ENCODE measurements at places on chromosomes 16 and 17.

- no peak for DNase-seq
Observed at GRCh38 chr16:79895917-79896203, 295.3 kb upstream of the MAF start.

GRCh38 chr16:87127061-87127765 is 190.0 kb downstream of the C16orf95 start:
- DNase-seq = no peak

GRCh38 chr17:60618854-60619526 is 19.0 kb downstream of the PPM1D start:
- no peak for DNase-seq

GRCh38 chr17:21452377-21453143 is 76.4 kb downstream of the KCNJ12 start:
- DNase-seq = peak; percentile 89

- peak; percentile 71 for DNase-seq
Observed at GRCh38 chr17:83073389-83074063, 5.9 kb upstream of the METRNL start.

DNA sequence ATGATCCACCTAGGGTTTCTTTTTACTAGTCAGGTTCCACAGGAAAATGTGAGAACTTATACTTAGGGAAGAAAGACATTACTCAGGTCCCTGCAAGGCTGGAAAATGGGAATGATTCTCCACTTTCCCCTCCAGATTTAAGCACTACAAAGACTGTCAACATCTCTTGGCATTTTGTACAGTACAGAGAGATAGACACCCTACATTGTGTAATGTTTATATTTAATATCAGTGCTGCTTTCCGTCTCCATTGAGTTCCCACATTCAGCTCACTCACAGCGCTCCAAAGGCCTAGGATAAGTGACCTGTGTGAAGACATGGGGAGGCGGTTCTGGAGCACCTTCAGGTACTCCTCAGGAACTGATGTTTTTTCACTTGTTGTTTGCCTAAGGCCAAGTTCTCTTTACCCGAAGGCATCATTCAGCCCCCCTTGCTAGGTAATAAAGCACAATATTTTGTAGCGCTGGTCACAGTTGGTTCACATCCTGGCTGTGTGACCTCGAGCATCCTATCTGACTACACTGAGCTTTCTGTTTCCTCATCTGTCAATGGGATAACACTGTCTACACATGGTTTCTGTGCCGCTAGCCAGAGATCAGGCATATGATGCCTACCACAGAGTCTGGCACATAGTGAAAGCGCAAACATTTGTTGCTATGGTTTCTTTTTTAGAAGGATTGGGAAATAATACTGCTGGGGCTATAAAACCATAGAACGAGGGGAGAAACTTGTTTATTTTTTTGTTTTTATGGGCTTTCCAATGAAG is 226.6 kb downstream of the ZFHX3 start:
- DNase-seq = no peak

DNA sequence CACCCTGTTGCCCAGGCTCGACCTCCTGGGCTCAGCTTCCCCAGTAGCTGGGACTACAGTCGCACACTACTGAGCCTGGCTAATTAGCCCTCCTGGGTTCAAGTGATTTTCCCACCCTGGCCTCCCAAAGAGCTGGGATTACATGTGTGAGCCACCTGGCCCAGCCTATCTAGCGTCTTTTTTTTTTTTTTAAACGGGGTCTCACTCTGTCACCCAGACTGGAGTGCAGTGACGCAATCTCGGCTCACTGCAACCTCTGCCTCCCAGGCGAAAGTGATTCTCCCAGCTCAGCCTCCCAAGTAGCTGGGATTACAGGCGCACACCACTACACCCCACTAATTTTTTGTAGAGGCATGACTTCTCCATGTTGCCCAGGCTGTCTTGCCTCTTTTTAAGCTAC is 33.3 kb downstream of the GLG1 start:
- no peak for DNase-seq

GRCh38 chr16:66551348-66551759 is 1.0 kb upstream of the CKLF start:
- peak; percentile 77 for DNase-seq

GRCh38 chr16:19520861-19521331 is 1.0 kb downstream of the GDE1 start:
- no peak for DNase-seq

DNA sequence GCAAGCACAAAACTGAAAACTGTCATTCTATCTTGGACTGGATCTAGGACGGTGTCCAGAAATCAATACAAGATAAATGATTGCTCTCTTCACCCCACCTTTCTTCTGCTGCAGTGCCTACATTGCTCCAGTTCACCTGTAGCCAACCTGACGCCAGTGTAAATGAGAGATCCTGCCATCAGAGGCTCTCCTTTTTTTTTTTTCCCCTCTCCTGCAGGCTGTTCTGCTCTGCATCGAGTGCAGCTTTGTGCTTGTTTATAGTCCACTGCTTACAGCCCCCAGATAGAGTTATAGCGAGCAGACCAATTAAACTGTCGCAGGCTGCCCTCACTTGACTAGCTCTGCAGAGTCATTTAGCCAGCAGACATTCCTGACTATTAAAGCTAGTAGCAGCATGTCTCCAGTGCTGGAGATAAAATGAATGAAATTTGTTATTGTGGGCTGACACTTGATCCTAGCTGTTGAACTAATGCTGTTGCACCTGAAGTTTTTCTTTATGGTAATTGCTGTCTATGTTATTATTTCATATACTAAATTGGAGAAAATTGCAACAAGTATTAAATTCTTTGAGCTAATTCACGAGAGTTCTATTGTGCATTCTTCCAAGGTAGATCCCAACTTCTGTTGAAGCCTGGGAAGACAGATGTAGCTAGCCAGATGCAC is 257.1 kb downstream of the FTO start:
- no peak for DNase-seq

DNA sequence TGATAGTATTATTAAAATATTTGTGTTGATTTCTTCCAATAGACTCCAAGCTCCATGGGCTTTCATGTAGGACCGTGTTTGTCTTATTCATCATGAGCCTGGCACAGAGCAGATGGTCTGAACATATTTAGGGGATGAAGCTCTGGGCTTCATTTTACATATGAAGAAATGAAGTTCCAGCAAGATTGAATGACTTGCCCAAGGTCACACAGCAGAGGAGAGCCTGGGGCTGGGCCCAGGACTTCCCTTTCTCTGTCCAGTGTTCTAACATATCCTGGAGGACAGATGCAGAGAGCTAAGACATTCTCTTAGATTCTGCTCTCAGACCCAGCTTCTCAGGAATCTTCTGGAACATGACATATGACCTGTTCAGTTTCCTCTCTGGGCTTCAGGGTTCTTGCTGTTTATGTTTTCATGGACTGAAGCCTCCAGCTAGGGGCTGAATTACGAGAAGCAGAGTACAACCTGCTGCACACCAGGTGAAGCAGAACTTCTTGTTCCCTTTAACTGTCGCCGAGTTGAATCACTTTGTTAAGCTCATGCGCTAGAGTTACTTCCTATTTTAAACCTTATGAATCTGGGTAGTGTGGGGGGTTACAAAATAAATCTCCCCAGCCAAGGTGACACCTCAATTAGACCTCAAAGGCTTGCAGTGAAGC is 53.6 kb downstream of the GPRC5B start:
- DNase-seq = no peak

DNA sequence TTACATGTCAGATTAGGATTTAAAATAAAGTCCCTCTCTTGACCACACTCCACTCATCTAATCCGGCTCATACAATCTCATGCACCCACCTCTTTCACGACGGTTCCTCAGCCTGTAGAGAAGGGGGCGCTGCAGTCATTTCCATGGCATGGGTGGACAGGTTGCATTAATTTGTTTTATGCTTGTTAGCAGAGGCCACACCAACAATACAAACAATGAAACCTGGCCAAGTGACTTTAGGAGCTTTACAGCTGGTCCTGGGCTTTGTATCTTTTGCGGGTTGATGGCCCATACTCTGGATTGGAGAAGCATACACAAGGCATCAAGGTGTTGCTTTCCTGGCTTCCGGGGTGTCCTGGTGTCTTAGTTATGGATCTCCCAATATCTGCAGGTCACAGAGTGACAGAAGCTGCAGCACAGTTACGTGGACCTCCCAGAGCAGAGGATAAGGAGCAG is 9.7 kb upstream of the SNF8 start:
- DNase-seq = no peak

GRCh38 chr17:36468903-36469635 is 17.4 kb upstream of the ZNHIT3 start:
- no peak for DNase-seq

GRCh38 chr16:88716201-88716600 is 9.9 kb downstream of the CTU2 start:
- no peak for DNase-seq

- DNase-seq = peak; percentile 48
Observed at GRCh38 chr17:40062329-40063186, at the start of gene THRA. THRA (plus strand) TSS chr17:40062965; CDS start chr17:40074489, 11,524 bp downstream.

GRCh38 chr17:10192461-10192860 is 5.9 kb downstream of the GAS7 start:
- no peak for DNase-seq

GRCh38 chr16:56450275-56450985 is 702 bp downstream of the NUDT21 start:
- DNase-seq = no peak

DNA sequence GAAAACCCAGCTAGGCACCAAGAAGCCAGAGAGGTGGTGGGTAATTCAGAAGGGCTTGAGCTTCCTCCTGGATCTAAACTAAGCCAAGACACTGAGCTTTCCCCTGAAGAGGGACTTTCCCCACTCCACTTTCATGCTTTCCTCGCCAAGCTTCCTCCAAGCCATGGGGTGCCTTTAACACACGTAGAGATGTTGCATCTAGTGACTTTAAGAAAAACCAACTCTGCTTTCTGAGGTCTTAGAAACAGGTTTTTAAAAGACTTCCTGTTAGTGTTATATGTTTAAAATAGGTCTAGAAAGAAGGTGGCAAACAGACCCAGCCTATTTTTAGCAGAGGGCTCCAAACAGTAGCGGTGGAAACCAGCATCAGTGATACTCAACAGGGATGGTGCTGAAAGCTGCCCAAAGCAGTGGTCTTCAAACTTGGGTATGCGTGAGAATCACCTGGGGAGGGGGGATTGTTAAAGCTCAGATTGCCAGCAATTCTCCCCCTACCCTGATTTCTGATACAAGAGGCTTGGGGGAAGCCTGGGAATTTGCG is 585.6 kb downstream of the CDH13 start:
- no peak for DNase-seq

DNA sequence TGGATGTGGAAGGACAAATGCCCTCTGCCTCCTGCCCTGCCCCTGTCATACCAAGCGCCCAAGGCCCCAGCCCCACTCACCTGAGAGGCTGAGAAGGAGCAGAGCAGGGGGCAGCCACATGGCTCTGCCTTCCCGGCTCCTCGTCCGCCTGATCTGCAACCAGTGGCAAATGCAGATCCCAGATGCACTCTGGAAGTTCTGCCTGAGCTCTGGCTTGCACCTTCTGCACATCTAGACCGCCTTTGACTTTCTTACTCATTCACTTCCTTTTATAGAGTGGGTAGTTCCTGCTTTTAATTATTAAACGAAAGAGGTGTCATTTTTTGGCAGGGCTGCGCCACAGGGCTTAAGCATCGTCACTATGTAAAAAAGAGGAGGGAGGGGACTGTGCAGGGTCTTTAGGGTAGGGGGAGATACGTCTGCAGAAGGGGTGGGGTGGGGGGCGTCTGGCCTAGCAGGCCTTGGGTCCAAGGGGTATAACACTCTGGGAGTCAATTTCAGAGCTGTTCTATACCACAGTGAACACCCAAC is at the start of gene CD300LB:
Gene CD300LB, minus strand, starts transcription at position 245 of the 531 bp plus-strand sequence. Its CDS starts 125 bp downstream, at position 120.
- DNase-seq = peak; percentile 54

- no peak for DNase-seq
Observed at GRCh38 chr17:45241328-45242028, 19.8 kb downstream of the FMNL1 start.

GRCh38 chr17:19371259-19372010 is 6.9 kb upstream of the MAPK7 start:
- DNase-seq = peak; percentile 41

GRCh38 chr17:67365738-67366192 is 612 bp downstream of the PSMD12 start:
- peak; percentile 66 for DNase-seq

DNA sequence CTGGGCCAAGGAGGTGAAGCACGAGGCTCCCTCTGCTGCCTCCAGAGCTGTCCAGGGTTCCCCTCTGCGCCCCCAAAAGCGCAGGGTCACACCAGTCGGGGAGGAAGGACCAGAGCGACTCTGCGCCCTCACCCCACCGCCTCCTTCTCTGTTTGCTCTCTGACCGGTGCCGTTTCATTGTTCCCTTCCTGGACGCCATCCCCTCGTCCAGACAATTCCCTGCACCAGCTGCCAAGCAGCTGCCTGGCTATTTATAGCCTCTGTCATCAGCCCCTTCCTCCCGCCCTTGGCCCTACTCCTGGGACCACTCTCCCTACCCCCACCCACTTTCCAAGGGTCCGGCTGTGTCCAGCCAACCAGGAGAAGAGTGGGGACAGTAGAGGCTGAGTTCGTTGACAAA is 68.8 kb upstream of the CREBBP start:
- no peak for DNase-seq

DNA sequence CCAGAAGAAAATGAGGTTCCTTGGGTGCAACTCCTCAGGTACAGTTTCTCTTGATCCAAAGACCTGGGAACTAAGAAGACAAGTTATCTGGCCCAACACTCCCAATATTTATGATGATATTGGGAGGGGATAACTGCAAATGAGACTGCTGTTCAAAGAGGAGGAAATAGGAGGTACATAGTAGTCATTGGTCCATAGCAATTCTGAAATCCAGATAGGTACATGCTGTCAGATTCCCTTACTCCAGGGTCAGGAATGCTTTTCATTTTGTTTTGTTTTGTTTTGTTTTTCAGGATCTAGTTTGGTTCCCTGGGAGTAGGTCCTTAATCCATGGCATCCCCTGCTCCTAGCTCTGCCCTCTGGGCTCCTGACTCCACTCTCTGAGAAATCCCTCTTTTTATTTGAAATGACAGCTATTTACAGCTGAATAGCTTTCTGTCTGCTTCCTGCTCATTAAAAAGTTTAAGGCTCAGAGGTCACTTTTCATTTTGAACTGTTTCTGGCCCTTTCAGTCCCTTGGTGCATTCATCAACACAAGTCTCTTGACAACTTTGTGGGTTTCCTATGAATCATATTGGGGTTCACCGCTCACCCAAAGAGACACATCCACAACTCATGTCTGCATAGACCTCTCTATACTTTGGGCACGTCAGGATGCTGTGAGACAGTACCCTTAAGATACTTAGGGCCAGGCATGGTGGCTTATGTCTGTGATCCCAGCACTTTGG is 110.2 kb upstream of the C17orf78 start:
- DNase-seq = no peak

GRCh38 chr17:56150649-56151048 is 2.6 kb upstream of the ANKFN1 start:
- no peak for DNase-seq

GRCh38 chr16:57416084-57416483 is 11.5 kb downstream of the CCL17 start:
- no peak for DNase-seq

Data from inflammatory macrophage (primary cell).